Cortex of kidney (tissue), 1 donor: ENCODE measurements at places on chromosomes 2 and 18.

GRCh38 chr18:46296656-46297055, 192.5 kb downstream of the HAUS1 start:
- no peak for DNase-seq

DNA sequence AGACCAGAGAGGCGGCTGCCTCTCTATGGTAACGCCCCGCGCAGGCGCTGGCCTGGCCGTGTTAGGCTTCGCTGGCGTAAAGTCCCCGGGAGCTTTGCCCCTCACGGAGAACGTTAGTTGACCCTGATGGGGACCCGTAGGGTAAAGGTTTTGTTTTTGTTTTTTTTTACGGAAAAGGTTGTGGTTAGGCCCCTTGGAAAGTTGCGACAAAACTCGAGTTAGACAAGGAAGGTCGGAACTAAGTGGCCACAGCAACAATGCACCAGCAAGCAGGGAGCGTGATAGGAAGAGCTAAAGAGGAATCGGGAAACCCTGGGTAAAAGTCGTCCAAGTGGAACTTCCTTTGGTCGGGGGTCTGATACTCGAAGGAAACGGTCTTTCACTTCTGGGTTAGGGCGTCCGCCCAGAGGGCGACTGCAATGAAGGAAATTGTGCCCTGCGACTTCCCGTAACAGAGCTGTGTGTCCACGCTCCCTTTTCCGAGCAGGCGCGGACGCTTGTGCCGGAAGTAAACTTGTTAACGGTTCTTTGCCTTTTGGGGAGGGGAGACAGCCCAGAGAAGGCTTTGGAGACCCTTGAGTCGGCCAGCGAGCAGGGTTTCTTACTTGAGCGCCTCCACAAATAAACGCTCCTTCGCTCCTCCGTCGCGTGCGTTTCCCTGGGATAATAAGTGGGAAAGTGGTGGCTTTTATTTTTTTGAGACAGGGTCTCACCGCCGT, 493 bp upstream of the CLASP1 start:
- no peak for DNase-seq

DNA sequence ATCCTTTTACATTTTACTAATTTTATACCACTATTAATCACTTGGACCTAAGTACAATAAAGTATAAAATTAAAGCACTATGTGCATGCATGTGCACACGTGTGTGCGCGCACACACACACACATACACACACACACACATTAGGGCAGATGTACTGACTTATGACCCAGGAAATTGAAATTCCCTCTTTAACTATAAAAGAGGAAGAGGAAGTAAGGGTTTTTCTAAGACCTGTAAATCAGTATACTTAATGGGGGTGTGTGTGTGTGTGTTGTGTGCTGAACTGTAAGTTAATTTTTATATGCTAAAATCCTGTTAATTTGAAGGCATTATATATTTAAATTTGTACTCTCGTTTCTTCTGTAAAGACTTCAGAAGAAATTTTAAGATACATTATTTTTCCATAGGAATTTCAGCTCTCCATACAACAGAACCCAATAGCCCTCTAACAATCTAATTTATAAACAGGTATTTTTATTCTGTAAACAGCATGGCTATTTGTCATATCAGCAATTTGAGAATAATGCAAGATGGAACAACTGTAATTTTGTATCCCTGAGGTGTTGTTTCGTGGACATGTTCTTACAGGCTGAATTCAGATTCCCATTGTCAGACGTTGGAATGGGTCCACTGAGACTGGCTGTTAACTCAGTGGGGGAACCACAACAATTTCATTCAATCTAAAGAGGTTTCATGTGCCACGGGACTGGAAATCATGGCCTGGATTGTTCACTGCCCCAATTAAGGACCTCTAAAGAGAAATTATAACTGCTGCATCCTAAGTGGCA, 90.9 kb downstream of the PLA2R1 start:
- no peak for DNase-seq

- DNase-seq: no peak
Observed at GRCh38 chr2:158742536-158742935, 52.6 kb upstream of the DAPL1 start.

GRCh38 chr18:36047521-36047920, 19.8 kb downstream of the RPRD1A start:
- no peak for DNase-seq

DNA sequence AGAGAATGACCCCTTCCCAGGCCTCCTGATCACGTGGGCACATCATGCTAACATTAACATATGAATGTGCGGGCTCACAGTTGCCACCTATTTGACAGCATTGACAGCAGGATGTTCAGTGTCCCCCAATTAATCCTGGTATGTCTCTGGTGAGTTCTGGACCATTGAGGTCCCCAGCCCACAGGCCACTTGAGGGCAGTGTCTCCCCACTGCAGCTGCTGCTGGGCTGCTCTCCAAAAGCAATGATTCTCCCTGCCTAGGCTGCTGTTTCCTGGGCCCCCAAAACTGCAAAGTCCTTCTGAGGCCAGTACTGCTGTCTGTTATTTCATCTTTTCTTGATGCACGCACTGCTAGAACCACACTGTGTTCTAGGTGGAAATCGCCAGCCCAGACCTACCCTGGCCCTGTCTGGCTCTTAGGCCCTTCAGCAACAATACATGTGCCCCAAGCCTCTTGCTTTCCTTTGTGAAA, 52.7 kb upstream of the MAPK4 start:
- DNase-seq: no peak

GRCh38 chr2:97963880-97964279, 31.9 kb downstream of the TMEM131 start:
- no peak for DNase-seq

DNA sequence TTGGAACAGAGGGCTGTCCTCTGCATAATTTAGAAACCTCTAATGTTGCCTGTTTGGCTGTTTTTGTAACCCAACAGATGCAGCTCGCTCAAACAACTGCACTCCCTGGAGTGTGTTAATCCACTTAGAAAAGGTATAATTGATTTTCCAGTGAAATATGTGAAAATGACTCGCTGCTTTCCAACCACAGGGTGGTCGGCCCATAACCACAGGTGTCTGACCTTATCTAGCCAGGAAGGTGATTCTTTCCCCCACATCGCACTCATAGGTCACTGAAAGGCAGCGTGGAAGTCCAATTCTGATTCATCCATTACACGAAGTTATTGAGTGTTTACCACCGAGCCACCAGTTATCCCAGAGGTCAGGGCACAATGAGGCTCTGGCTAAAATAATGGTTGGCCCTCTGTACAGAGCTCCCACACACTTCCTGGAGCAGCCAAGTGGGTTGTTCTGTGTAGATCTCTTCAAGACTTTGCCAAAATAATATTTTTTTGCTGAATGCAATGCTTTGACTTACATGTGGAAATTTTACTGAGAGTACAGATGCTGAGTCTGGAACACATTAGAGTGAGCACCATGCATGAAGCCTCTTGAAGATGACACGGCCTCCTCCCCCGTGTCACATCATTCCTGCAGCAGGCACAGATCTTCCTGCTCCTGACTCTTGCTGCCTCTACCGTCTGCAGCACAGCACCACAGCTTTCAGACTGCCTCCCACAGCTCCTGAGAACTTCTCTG, 396.2 kb downstream of the ZNF516 start:
- DNase-seq: no peak

- no peak for DNase-seq
Observed at GRCh38 chr2:84971510-84972206, 697 bp downstream of the KCMF1 start.

DNA sequence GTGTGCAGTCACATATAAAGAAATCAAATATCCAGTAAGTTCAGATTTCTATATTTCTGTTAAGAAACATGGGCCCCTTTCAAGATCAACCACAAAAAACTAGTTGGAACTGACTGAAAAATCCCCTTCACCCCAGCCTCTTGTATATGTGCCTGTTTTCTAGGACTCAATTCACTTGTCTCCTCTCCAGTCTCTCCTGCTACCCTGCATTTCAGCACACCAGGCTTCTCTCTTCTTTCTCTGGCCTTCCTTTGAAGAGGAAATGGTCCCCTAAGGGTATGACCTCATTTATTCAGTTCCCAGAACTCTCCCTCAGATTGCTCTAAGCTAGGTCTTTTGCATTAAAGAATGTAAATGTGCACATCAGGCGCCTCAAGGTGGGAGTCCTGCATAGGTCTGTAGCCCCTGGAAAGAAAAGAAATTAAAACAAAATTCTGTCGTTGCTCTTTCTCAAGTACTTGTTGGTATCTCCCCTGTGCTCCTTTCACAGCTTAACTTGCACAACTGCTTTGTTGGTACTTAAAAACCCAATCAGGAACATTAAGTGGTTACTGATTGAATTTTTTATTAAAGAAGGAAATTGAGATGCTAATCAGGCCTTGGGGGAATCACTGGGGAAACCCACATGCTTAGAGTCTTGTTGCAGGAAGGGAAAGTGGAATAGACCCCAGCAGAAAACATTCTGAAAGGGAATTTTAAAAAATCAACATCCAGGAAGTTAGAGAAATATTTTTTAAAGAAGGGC, 278.4 kb downstream of the AGPS start:
- DNase-seq: no peak

- no peak for DNase-seq
Observed at GRCh38 chr2:124476291-124476690, 451.2 kb downstream of the CNTNAP5 start.

GRCh38 chr2:124913868-124914267, 888.8 kb downstream of the CNTNAP5 start:
- no peak for DNase-seq

GRCh38 chr2:119025762-119026351, 83.9 kb downstream of the MARCO start:
- DNase-seq: no peak

- DNase-seq: no peak
Observed at GRCh38 chr2:127675331-127676261, at the start of gene LIMS2. LIMS2 (minus strand) TSS chr2:127675530; CDS start chr2:127675024, 506 bp downstream.

- no peak for DNase-seq
Observed at GRCh38 chr2:64629329-64629781, 24.4 kb downstream of the SERTAD2 start.

GRCh38 chr18:55096263-55096951, 137.1 kb upstream of the CCDC68 start:
- no peak for DNase-seq

GRCh38 chr2:42252464-42252863, 83.3 kb downstream of the EML4 start:
- DNase-seq: no peak

DNA sequence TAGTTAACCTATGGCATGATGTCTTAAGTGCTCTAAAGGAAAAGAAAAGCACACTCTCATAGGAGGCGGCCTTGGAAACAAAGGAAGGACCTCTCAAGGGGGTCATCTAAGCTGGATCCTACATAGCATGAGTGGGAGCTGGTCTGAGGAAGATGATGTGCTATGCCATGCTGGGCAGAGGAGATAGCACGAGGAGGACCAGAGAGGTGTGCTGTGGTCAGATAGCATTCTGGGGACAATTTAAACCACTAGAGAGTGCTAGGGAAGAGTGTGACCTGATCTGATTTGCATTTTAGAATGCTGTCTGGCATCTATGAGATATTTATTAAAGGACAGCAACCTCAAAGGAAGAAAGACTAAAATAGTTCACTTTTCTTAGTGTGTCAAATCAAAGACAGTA, 910.1 kb upstream of the CELF4 start:
- DNase-seq: no peak
